T-helper 17 cell (primary cell): ENCODE measurements at places on chromosomes 6 and 20. TPM values are rescaled to one million over a fixed set of nuclear protein-coding genes. Genes with fewer than 3 reads are reported as not detected.
A peak's percentile ranks its signal among the peaks of the same experiment; 100 is the strongest.

DNA sequence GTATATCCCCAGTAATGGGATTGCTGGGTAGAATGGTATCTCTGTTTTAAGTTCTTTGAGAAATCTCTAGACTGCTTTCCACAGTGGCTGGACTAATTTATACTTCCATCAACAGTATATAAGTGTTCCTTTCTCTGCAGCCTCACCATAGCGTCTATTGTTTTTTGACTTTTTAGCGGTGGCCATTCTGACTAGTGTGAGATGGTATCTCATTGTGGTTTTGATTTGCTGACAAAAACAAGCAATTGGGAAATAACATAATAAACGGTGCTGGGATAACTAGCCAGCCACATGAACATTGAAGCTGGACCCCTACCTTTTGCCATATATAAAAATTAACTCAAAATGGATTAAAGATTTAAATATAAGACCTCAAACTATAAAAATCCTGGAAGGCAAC lies 14.2 kb downstream of the OR2A4 start:
- no peak for DNase-seq

DNA sequence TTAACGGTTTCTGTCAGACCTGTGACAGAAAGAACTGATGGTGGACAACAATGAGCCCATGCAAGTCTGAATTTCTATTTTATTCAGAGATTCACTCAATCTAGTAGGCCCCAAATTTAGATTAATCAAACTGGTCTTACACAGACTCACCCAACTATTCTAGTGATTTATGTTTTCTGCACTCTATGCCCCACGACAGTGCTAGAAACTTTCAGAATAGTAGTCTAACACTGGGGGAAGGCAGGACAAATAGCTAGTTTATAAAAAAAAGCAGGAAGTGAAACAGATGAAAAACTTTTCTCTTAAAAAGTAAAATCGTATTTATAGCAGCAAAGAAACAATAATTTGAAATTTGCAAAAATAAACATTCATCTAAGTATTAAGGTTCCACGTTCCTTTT lies 5.0 kb downstream of the TCP11 start:
- DNase-seq, result no peak

DNA sequence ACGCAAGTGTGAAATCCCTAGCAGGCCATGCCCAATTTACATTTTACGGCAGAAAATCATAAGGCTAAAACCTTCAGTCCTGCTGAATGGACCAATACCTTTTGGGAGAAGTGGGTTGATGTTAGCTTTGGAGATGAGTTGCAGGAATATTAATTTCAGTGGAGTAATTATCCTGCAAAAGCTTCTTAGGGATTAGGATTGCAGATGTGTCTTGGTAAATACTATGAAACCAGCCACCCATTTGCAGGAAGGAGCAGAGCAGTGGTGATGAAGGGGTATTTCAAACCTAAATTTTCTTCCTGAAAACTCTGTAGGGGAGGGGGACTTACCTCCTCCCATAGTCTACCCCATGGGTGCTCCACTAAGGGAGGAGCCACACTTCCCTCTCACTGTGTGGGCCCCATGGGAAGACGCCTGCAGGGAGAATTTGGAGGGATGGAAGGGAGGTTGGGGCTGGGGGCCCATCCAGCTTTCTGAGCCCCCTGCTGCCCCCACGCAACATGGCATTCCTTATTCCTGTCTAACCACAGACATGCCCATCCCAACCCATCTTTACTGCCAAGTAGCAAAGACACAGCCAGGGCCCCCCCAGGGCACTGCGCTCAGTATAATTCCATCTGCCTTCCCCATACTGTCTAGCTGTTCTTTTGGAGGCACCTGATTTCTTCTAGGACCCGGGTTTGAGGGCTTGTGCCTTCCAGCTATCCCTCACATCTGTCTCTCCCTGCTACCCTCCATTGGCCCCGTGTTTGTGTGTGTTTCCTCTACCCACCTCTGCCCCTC lies 14.6 kb upstream of the UQCC2 start:
- DNase-seq, result no peak

Gene SLC35D3
- not detected for total RNA-seq

Gene MUC22
- total RNA-seq, result not detected

GRCh38 chr6:104860221-104860620 lies 502 bp upstream of the HACE1 start:
- DNase-seq, result no peak

- no peak for DNase-seq
These were observed 155.0 kb upstream of the CITED2 start for GRCh38 chr6:139529420-139529819.

Gene RAB44
- total RNA-seq, result 0.21 TPM

- no peak for DNase-seq
These were observed 85.0 kb upstream of the TOP1 start for GRCh38 chr20:40943591-40943990.

GRCh38 chr6:20800229-20800628 lies 266.0 kb downstream of the CDKAL1 start:
- DNase-seq, result no peak

Gene MUC21
- total RNA-seq, result not detected

DNA sequence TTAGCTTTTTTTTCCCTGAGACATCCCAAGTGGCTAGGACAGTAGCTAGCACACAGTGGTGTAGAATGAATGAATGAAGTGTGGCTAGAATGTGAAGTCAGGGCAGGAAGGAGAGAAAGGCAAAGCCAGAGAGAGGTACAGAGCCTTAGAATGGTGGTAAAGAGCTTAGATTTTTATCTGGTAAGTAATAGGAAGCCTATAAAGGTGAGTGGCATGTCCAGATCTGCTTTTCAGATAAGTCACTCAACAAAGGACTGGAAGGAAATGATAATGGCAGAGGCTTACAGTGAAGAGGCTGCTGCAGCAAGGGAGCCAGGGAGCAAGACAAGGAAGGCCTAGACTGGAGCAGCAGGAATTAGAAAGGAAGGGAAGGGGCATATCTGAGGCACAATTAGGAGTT lies 96.0 kb upstream of the PRDM1 start:
- no peak for DNase-seq

- DNase-seq, result no peak
These were observed 19.2 kb downstream of the JAG1 start for GRCh38 chr20:10654630-10655029.

GRCh38 chr6:20900389-20901160 lies 366.3 kb downstream of the CDKAL1 start:
- no peak for DNase-seq

GRCh38 chr6:142537612-142538478 lies 236.0 kb downstream of the ADGRG6 start:
- DNase-seq, result peak; percentile 12

DNA sequence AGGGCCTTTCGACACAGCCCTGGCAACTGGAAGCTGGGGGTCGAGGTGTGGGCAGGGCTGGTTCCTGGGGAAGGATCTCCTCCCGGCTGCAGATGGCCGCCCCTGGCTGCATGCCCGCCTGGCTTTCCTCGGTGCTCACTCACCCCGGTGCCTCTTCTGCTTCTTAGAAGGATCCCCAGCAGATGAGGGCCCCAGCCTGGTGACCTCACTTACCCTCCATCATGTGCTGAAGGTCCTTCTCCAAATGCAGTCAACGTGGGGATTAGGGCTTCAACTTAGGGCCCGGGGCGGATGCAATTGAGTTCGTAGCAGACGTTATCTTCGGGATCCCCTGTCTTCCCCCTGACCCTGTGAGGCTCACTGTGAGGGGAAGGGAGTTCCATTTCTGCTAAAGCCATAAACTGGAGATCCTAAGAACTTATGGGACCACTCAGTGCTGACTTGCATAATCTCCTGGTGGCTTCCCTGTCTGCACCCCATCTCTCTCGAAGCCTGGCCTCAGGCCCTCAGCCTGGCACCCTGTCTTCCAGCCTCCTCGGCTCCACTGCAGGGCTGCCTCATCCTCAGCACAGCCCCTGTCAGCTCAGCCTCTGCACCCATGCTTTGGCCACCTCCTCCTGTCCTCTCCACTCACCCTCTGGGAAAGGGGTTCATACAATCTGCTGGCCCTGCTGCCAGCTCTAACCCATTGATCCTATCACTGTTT lies 92.6 kb downstream of the THBS2 start:
- DNase-seq, result no peak
